Activated naive CD4-positive, alpha-beta T cell treated with anti-CD3 and anti-CD28 coated beads for 36 hours (primary cell): ENCODE measurements at places on chromosomes 1 and 21. TPM values are rescaled to one million over a fixed set of nuclear protein-coding genes. Genes with fewer than 3 reads are reported as not detected.

The RAB3GAP2 gene
- 37.3 TPM for total RNA-seq

The LRRC39 gene
- total RNA-seq: 0.36 TPM

DNA sequence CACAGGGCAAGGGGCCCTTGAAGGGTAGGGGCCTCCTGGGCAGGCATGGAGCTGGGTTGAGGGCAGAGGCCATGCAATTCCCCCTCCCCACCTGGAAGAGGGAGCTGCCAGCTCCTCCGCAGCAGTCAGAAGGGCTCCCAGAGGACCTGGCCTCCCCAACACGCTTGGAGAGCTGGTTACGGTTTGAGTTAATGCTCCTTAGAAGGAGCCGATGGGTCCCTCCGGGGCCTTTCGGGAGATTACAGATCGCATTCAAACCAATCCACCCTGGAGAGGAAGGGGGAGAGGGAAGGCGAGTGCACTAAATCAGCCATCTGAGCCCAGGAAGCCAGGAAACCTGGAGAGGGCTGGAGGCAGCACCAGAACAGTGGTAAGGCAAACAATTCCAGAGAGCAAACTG, 106.3 kb upstream of the CSF3R start:
- no peak for DNase-seq

DNA sequence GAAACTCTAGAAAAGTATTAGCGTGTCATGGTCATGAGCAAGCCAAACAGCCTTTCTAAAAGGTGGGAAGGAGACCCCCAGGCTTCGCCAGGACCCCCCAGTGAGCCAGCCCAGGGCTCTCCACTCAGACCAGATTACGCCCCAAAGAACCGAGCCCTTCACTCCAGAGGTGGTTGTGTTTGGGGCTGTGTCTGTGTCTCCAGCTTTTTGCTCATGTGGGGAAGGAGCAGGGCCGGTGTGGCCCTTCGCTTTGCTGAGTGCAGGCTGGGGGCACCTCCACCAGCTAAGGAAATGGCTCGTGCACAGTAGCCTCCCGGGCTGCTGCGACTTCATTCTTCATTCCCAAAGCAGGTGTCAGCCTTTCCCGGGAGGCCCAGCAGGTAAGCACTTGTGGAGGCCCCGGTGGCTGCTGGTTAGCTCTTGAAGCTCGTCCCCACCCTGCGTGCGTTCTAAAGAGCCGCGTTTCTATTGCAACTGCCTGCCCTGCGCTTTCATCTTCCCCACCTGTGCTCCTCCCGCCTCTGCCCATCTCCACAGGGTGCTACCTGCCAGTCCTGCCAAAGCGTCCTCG, 531 bp downstream of the TSPEAR start:
- no peak for DNase-seq

DNA sequence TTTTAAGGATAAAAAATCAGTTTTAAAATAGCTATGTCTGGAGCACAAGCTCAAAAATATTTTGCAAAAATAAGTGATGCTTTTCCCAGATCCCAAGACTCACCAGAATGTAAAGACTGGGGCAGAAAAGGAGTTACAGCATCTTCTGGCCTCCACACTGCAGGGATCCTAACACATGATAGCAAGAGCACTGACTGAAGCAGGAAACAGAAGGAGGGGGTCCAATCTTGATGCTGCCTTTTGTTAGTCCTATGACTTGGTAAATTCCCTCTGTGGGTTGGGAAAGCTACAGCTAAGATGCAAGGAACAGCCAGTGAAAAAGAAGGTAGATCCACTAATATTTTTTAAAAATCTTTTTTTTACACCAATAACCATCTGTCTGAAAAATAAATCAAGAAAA, 54.2 kb upstream of the TNR start:
- no peak for DNase-seq

GRCh38 chr21:25385911-25386474, 221.3 kb downstream of the MRPL39 start:
- no peak for DNase-seq

DNA sequence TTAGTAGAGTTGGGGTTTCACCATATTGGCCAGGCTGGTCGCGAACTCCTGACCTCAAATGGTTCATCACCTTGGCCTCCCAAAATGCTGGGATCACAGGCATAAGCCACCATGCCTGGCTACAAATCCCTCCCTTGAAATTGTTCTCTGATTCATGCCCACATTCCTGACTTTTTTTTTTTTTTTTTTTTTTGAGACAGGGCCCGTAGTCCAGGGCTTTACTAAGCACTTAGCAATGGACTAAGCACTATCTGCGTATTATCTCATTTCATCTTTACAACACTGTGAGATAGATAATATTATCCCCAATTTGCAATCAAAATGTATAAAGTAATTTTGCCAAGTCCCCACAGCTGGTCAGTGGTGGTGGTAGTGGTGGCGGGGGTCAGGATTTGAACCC, 58.9 kb downstream of the VWA5B1 start:
- no peak for DNase-seq

GRCh38 chr1:197692965-197693364, 82.3 kb downstream of the DENND1B start:
- no peak for DNase-seq

DNA sequence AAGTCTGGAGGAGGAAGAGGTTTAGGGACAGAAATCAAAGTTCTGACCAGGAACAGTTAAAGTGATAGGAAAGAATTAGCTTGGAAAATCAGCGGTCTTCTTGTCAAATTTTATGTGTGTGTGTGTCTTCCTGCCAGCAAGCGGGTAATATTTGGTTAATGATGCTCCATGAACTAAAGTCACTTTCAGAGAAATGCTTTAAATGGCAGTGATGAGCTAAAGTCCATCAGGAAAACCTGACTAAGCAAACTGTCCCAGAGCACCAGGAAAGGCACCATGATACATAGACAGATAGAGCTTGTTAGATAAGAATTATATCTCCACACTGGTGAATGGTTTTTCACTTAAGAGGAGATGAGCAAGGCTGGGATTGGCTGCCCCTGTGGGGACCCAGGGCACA, 10.0 kb upstream of the CDC14A start:
- DNase-seq: no peak

DNA sequence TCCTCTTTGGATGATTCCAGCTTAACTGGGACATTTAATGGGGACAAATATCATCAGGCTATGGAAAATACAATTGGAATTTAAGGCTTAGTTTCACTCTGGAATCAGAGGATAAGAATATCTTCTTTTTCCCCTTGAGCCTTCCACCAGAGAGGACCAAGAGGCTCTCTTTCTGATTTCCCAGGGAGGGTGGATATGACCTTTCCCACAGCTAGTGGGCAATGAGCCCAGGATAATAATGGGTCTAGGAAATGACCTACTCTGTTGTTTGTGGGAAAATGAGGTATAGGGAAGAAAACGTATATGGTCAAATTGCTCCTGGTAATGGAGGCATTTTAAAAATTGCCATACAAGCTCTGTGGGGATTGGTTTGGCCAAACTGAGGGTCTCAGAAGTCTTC, 1.9 kb downstream of the OR6Y1 start:
- no peak for DNase-seq

DNA sequence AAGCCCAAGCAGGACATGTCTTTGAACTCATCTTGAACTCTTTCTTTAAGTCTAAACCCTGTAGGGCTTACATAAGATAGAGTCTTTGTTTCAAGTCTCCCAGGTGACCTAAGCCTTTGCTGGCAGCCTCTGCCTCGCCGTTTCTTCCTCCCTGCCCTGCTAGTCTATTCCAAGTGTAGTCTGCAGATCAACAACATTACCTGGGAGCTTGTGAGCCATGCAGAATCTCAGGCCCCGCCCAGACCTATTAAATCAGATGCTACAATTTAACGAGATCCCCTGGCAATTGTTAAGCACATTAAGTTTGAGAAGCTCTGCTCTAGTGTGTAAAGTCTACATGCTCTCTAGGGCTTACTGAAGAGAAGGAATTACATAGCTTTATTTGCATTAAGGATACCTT, 271.6 kb downstream of the PBX1 start:
- DNase-seq: no peak

- no peak for DNase-seq
These were observed 15.1 kb upstream of the PADI3 start for GRCh38 chr1:17233675-17234320.

DNA sequence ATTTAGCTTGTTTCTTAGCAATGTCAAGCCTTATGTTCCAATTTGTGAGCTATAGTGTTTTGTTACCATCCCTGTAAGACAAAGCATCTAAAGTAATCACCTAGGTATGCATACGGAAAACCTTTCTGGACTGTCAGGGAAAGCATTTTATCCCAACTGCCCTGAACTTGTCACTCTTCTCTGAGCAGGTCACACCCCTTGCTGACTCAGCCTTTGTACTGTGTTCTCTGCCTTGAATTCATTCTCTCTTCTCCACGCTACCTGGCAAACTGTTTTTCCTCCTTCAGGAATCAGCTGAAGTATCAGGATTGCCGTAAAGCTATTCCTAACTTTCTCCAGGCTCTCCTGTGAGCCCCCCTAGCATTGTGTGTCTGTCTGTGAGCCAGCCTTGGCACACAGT, 54.2 kb downstream of the PBX1 start:
- no peak for DNase-seq
